ENCODE measurements at places on chromosomes 11 and 22. TPM values are rescaled to one million over a fixed set of nuclear protein-coding genes. Genes with fewer than 3 reads are reported as not detected.

OR8B4 gene
- not detected for total RNA-seq

WBP2NL gene
- 0.63 TPM for total RNA-seq

ZNF70 gene
- total RNA-seq = 3.7 TPM

CHST1 gene
- 2.8 TPM for total RNA-seq

TBC1D10A gene
- 32.2 TPM for total RNA-seq

BDNF gene
- 0.25 TPM for total RNA-seq

KDM4E gene
- total RNA-seq = not detected

TSKU gene
- 41.8 TPM for total RNA-seq

TTC36 gene
- 1.3 TPM for total RNA-seq

MS4A4A gene
- 31.9 TPM for total RNA-seq

PATE4 gene
- total RNA-seq = not detected

CBLIF gene
- total RNA-seq = not detected

DCDC1 gene
- not detected for total RNA-seq

SCGB2A2 gene
- total RNA-seq = not detected

XKR3 gene
- total RNA-seq = not detected

UPK2 gene
- total RNA-seq = not detected

CASP5 gene
- 50.1 TPM for total RNA-seq

DDIAS gene
- total RNA-seq = 0.87 TPM

SCUBE1 gene
- total RNA-seq = 20.9 TPM

CRYBB1 gene
- total RNA-seq = not detected

AASDHPPT gene
- total RNA-seq = 14.0 TPM

RPLP2 gene
- total RNA-seq = 1,798 TPM
